Kidney (tissue), 22 donors: ENCODE measurements at places on chromosomes 3 and 15.

DNA sequence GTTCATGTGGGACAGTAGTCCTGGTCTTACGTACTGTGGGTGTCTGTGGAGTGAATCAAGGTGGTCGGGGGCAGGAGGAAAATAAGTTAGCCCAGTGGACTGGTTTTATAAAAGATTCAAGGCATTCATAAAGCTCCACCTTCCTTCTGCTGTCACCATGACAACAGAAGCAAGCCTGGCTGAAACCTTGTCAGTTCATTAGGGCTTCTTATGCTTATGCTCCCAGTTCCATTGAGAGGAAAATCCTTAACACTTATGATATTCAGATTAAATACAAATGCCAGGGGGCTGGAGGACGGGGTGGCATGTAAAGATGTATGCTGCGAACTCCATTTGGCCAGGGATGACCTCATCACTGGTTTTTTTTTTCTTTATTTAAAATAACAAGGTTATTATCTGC is 283.1 kb upstream of the ATP10A start:
- DNase-seq: no peak

DNA sequence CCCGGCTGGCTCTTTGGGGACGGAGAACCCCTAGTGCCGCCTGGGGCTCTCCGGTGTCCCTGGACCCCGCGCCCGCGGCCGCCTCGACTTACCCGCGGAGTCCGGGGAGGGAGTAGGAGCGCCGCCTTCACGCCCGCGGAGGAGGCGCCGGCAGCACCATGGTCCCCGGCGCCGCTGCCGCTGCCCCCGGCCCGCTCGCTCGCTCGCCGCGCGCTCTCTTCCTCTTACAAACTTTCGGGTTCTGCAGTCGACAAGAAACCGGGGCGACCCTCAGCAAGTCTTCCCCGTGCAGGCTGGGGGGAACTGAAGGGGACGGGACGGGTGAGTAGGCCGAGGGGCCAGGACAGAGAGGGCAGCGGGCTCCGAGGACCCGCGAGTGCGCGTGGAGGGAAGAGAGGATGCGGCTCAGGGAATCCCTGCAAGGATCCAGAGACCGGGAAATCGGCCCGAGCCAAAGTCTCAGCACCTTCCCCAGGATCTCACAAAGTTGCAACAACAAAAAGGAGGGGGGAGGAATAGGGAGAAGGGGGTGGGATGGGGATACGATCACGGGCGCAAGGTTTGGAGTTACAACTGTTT is 2.0 kb downstream of the FOXP1 start:
- DNase-seq: peak; percentile 18

DNA sequence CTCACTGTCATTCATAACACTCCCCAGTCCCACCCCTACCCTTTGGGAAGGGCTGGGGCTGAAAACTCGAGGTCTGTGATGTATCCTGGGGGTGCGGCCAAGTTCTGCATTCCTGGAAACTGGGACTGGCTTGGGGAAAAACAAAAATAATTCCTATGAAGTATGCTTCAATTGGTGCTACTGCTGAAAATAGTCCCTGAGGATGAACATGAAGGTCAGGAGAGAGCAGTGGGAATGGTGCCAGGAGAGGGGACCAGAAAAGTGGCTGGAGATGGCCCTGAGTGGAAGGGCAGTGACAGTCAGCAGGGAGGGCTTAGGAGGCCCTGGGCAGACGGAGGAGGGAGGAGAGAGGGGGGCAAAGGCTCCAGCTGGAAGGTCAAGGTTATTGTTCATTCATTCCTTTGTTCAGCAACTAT is 4.8 kb upstream of the ISLR start:
- DNase-seq: peak; percentile 69

DNA sequence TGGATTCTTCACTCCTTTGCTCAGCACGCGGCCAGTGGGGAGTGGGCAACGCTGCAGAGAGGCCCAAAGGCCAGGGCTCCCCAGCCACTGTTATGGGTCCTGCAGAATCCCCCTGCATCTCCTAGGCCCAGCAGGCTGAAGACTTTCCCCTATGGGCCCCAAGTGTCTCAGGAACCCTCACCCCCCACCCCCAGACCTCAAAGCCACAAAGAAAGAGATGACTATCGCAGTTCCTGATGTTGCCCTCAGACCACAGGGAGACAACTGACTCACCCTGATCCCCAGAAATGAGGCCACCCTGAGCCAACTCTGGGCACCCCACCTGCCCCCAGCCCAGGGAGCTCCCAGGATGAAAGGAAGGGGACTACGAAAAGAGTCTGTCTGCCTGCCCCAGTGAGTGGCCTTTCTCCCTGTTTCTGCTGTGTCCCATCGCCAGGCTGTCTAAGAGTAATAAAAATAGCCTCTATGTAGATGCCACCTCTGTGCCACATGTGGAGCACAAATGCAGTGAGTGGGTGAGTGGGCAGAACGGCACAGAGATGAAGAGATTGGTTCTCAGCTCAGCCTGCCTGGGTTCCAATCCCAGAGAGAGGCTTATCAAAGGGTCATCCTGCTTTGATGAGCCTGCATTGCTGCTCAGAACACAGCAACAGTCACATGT is 283.0 kb downstream of the UACA start:
- DNase-seq: no peak

- DNase-seq: no peak
Observed at GRCh38 chr3:195788711-195789581, 22.8 kb downstream of the MUC4 start.

DNA sequence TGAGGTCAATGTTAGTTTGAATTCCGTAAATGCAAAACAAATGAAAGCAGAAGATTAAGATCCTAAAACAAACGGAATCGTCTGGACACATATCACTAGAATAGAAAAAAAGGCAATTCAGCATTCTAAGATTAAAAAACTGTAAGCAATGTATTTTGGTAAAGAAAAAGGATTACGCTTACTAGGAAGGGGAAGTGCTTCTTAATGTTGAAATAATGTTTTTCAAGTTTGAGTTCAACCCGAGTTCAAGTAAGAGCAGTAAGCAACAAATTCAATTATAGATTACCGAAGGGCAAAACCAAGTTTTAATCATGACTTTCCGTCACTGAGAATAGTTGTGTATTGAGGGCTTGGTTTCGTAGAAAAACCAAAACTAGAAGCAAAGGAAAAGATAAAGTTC is 637 bp downstream of the CIP2A start:
- DNase-seq: no peak

- no peak for DNase-seq
Observed at GRCh38 chr3:133130168-133130567, 92.0 kb downstream of the TMEM108 start.

DNA sequence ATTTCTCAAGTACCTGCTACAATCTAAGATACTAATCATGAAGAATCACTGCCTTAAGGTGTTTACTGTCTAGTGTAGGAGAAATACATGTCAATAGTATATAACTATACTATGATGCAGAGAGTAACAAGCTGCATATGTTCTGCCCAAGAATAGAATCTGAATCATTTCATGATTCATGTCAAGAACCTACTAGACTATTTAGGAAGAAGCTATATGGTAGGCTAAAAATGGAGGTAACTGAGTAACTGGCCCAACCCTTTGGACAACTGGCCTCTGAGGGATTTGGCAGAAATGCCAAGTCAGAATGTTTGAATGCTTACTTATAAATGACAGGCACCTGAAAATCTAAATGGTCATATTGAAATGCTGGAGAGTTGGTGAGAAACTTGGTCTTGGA is 59.9 kb upstream of the DGKG start:
- DNase-seq: no peak

- no peak for DNase-seq
Observed at GRCh38 chr3:52880047-52880446, 17.3 kb downstream of the STIMATE start.

DNA sequence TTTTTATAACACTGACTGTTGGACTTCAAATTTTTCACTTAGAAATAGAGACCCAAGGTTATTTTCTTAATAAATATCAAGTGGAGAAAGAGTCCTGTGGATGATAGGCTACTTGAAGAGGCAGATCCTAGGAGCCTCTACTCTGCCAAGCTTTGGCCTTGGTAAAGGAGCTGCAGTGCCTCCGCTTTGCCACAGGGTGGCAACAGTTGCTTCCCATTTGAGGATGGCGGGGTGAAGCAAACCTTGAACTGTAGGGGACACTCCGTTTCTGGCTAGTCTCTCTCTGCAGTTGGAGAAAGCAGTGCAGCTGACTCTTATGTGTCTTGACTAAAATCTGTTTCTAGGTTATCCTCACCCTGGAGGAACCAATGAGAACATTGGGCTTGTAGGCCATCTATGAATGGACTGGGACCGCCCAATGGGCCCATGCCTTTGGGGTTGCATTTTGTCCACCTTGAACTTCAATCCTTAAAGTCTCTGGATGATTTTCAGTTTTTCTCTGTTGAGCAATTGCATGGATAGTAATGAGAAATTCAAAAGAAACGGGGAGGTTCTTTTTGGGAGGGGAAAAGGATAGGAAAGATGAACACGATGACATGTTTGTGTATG is 9.8 kb downstream of the SCG5 start:
- DNase-seq: no peak

GRCh38 chr3:179181993-179182551 is 33.9 kb downstream of the PIK3CA start:
- DNase-seq: no peak

DNA sequence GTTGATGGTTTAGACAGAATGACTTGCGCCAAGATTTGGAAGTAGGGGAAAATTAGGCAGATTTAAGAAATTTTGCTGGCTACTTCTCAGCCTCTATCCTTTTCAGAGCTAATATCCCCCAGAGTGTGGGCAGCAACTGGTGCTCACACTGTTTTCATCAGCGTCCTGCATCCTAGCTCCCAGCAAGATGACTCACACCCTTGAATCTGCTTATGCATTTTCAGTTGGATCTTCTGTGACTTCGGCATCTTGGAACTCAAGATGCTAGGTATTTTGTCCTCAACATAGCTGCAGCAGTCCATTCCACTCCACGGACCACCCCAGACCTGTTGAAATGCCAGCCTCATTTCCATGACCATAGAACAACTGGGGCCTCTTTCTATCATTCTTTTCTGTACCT is 336.1 kb upstream of the NR2F2 start:
- DNase-seq: no peak

- DNase-seq: no peak
Observed at GRCh38 chr15:50109076-50109987, 9.7 kb downstream of the ATP8B4 start.

DNA sequence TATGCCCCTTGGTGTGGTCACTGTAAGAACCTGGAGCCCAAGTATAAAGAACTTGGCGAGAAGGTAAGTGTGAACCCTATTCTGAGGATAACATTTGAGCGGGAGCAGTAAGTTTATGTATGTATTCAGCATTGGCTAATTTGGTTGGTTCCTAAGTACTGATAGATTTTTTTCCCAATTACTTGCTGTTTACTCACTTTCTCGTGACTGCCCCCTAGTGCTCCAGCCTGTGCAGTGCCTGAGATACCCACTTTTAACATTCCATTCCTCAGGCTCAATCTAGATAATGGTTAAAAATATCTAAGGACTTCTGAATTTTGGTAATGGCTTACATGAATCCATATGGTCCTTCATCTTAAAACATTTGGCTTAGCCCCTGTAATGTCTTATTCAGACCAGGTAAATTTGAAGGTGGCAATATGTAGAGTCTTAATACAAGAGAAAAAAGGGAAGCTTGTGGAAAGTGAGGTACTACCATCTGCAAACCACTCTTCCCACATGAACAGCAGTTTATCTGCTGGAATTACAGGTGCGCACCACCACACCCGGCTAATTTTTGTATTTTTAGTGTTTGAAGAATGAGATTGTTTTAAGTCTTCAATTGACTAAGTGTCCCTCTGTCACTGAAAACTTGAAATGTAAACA is 7.1 kb downstream of the ELL3 start:
- DNase-seq: no peak

GRCh38 chr3:114499976-114500375 is 206.1 kb downstream of the TIGIT start:
- no peak for DNase-seq

GRCh38 chr3:15331606-15332404 is 581 bp downstream of the SH3BP5 start:
- DNase-seq: peak; percentile 50

- DNase-seq: no peak
Observed at GRCh38 chr15:66628976-66629723, 63.4 kb upstream of the LCTL start.

DNA sequence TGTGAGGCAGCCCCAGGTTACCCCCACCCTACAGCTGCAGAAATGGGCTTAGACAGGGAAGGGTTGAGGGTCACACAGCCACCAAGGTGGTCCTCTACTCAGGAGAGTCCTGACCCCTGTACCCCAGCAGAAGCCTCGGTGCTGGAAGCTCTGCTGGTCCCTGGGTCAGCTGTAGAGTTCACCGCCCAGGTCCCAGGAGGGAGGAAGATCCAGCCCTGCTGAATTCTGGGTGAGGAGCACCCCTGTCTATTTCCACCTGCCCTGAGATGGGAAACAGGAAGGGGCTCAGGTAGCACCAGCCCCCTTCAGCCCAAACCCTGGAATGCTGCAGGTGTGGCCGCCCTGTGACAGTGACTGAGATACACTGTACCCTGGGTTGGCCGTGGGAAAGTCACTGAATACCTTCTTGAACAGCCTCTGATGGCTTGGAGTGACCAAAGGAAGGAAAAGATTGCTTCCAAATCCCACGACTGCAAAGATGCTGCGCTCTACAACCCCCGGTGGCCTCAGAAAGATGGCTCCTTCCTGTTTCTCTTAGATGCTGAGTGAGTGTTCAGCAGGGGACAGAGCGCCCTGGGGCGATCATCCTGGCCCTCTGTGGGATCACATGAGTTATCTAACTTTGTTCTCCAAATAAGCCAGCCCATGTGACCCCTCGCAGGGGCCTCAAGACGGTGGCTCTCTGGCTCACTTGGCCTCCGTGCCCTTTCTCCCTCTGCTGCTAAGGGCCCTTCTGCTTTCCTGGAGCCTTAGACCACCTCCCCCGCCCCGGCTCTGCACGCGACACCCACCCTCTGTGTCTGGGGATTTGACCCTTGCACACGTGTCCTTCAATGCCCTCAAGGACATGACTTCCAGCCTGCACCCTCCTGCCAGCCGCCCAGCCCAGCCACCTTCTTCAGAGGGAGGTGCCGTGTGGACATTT is 141.9 kb downstream of the NSMCE3 start:
- no peak for DNase-seq
